ENCODE measurements at places on chromosomes 4 and X.

DNA sequence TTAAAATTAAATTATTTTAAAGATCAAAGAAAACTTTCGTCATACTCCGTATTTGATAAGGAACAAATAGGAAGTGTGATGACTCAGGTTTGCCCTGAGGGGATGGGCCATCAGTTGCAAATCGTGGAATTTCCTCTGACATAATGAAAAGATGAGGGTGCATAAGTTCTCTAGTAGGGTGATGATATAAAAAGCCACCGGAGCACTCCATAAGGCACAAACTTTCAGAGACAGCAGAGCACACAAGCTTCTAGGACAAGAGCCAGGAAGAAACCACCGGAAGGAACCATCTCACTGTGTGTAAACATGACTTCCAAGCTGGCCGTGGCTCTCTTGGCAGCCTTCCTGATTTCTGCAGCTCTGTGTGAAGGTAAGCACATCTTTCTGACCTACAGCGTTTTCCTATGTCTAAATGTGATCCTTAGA lies at the start of gene CXCL8:
CXCL8 (plus strand) TSS at position 217 of the 426 bp plus-strand sequence; CDS start at position 307, 90 bp downstream.
- DNase-seq: no peak

DNA sequence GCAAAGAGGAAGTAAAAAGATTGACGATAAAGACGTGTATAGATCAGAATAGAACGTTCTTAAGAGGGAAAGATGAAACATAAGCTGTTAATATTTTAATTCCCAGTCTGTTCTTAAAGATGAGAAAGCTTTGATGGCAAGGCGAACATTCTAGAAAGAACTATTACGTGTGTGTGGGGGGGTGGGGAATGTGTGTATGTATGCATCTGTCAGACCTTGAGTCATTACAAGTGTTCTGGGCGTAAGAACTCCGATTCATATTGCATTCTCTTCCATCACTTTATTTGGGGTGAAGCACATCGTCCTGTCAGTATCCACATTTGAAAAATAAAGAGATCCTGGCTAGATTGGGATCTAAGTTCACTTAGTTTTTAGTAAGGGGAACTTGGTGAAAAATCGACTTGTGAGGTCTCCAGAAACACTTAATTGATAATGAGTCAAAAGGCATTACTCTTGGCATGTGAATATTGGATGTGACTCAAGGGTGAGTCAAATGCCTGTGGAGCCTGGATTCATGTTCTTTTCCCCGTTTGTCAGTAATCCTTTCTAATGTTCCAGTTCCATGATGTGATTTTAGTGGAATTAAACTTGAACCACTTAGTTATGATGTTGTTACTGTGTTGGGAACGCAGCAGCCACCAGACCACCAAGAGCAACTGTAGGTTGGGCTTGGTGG lies 3.1 kb downstream of the SMS start:
- DNase-seq: no peak

GRCh38 chrX:22323541-22323940 lies 50.8 kb downstream of the CBLL2 start:
- no peak for DNase-seq

- DNase-seq: no peak
Observed at GRCh38 chrX:148314876-148315275, 185.5 kb upstream of the AFF2 start.

- DNase-seq: no peak
Observed at GRCh38 chr4:3331511-3332394, 38.9 kb downstream of the RGS12 start.

- DNase-seq: peak; percentile 53
Observed at GRCh38 chrX:38803588-38804431, 2.6 kb downstream of the MID1IP1 start.

DNA sequence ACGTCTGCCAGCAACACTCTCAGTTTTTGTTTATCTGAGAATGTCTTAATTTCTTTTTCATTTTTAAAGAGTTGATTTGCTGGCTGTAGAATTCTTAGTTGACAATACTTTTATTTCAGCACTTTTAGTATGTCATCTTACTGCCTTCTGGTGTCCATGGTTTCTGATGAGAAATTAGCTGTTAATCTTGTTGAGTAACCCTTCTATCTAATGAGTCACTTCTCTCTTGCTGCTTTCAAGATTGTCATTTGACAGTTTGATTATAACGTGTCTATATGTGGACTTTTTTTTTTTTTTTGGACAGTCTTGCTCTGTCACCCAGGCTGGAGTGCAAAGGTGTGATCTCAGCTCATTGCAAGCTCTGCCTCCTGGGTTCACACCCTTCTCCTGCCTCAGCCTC lies 24.0 kb upstream of the TMEM255A start:
- no peak for DNase-seq

GRCh38 chrX:1741816-1742394 lies 127.0 kb downstream of the ASMT start:
- no peak for DNase-seq

GRCh38 chrX:136457303-136457917 lies 30.3 kb upstream of the BRS3 start:
- DNase-seq: no peak

GRCh38 chr4:55397520-55398321 lies 2.0 kb downstream of the TMEM165 start:
- no peak for DNase-seq

GRCh38 chr4:77496457-77496856 lies 109.2 kb upstream of the CXCL13 start:
- no peak for DNase-seq

GRCh38 chrX:97629597-97629985 lies 745.9 kb downstream of the RPA4 start:
- no peak for DNase-seq

- DNase-seq: no peak
Observed at GRCh38 chr4:155769090-155769489, 10.3 kb downstream of the GUCY1B1 start.

- no peak for DNase-seq
Observed at GRCh38 chrX:3697220-3697684, 16.2 kb downstream of the PRKX start.

GRCh38 chrX:100946299-100946927 lies 17.7 kb upstream of the XKRX start:
- no peak for DNase-seq

- peak; percentile 12 for DNase-seq
Observed at GRCh38 chr4:22607382-22607781, 85.4 kb upstream of the GBA3 start.

DNA sequence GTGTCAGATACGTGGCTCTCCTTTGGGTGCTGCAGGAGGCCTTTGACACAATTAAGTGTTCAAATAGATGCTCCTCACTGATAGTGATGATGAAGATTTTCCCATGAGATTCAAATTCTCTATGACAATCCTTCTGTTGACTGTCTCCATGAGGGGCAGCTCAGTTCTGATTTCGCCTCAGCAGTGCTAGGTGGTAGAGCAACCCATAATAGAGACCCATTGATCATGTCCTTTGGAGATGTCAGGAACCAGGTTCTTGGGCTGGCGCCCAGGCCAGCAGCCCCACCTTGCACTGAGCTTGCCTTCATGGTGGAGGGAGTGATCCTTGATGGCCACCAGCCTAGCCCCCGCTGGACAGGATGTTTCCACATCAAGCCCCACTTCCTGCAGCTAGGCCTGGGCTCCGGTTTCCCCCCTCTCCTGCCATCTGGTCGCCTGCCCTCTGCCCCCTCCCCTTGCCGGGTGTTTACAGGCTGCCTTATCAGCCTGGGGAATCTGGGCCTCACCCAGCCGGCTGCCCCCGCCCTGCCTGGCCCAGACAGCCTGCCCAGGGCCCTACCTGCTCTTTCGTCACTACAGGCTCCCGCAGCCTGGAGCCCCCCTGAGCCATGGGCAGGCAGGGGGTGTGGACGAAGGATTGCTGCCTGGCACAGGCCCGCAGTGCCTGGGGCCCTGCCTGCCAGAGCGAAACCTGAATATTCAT lies 12.6 kb downstream of the ELF4 start:
- no peak for DNase-seq

DNA sequence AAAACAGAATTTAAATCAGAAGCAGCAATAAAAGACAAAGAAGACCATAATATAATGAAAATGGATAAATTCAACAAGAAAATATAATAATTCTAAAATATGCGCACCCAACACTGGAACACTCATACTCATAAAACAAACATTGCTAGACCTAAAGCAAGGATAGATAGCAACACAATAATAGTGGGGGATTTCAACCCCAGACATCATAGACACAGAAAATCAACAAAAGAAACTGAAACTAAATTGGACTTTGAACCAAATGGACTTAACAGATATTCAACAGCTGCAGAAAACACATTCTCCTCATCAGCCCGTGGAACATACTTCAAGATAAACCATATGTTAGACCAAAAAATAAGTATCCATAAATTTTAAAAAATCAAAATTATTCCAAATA lies 1552.6 kb downstream of the C4orf33 start:
- DNase-seq: no peak

DNA sequence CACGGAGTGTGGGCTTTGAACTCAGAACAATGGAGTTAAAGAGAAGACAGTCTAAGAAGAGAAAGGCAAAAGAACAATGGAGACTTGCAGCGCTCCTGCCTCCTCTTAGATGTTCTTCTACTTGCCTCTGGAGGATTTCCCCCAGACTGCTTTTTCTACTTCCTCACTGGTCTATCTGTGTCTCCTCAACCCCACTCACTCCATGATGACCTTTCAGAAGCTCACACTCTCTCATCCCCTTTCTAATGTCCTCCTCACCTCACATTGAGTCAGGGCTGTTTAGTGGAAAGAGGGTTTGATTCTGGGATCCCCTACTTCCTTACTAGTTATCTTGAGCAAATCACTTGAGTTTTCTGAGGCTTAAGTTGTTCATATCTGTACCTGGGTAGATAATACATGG lies 12.2 kb upstream of the HERC6 start:
- DNase-seq: no peak

DNA sequence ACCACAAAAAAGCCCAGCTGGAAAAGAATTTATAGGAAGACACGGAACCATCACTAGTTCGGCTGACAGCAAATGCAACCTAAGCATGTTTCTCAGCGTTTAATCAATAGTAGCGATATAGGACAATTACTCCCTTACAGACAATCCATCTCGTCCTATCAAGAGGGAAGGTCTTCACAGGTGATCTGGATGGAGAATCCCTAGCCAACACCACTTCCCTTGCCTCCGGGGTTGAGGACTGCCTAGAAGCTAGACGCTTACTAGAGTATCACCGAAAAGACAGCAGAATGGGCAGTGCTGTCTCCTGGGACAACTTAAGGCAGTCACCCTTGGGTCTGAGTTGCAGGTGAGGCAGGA lies 32.1 kb upstream of the MAML3 start:
- no peak for DNase-seq

- DNase-seq: no peak
Observed at GRCh38 chr4:99438405-99438780, 3.3 kb upstream of the ADH7 start.

GRCh38 chrX:154797006-154797405 lies 8.3 kb downstream of the MPP1 start:
- no peak for DNase-seq

- DNase-seq: no peak
Observed at GRCh38 chr4:149999485-150000074, 78.7 kb upstream of the DCLK2 start.

- no peak for DNase-seq
Observed at GRCh38 chrX:48468247-48468671, 1.8 kb downstream of the SLC38A5 start.

GRCh38 chr4:99179626-99180025 lies 35.5 kb upstream of the ADH4 start:
- no peak for DNase-seq

GRCh38 chrX:152960115-152960514 lies 33.8 kb downstream of the PNMA5 start:
- DNase-seq: no peak

- DNase-seq: no peak
Observed at GRCh38 chr4:6854098-6854744, 55.4 kb upstream of the TBC1D14 start.

DNA sequence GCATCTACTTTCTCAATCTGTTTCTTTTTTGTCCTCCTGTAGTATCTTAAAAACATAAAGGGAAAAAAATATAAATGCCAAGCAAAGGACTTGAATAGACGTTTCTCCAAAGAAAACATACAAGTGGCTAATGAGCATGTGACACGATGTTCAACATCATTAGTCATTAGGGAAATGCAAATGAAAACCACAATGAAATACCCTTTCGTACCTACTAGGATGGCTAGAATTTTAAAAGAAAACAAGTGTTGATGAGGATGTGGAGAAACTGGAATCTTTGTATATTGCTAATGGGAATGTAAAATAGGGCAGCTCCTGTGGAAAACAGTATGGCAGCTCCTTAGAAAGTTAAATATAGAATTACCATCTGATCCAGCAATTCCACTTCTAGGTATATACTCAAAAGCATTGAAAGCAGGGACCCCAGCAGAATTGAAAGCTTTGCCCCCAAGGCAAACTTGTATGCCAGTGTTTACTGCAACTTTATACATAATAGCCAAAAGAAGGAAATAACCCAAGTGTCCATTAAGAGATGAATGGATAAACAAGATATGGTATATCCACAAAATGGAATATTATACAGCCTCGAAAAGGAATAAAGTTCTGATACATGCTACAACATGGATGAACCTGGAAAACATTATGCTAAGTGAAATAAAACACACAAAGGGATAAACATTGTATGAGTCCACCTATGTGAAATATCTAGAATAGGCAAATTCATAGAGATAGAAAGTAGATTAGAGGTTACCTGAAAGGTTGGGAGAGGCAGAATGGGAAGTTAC lies 138.3 kb downstream of the SH3KBP1 start:
- DNase-seq: no peak

GRCh38 chr4:132923516-132923915 lies 225.6 kb upstream of the PCDH10 start:
- DNase-seq: no peak

GRCh38 chr4:37675587-37676290 lies 10.4 kb downstream of the RELL1 start:
- no peak for DNase-seq

- no peak for DNase-seq
Observed at GRCh38 chrX:8741981-8742380, 10.0 kb upstream of the ANOS1 start.

GRCh38 chr4:10226756-10227155 lies 110.2 kb upstream of the WDR1 start:
- DNase-seq: no peak

GRCh38 chr4:94298725-94299252 lies 43.8 kb downstream of the HPGDS start:
- DNase-seq: no peak

GRCh38 chr4:24400537-24400936 lies 183.8 kb downstream of the DHX15 start:
- no peak for DNase-seq

- no peak for DNase-seq
Observed at GRCh38 chrX:101393530-101394305, 2.9 kb downstream of the RPL36A start.

DNA sequence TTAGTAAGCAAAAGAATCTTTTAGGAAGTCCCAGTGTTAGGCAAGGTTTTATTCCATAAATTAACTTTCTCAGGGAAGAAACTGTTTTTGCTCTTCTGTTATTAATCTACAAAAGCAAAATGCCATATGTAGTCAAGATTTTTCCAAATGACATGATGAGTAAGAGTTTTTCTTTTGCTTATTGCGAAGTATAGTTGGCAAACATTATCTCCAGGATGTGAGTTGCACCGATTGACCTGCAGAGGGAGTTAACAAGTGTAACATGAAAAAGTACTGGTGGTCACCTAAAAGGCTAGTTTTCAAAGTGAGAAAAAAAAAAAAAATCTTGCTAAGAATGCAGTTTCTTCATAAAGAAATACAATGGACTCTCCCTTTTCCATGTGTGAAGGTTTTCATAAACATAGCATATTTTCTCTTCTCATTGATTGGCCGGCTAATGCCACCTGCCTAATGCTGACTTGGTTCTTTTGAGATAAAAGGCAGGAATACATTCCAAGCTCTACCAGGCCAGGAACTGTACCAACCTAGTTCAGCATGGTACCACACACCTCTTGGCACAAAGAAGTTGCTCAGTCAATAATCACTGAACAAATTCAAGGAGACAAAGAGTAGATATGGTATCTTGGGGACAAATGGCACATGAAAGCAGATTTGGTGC lies 100.2 kb downstream of the LNX1 start:
- no peak for DNase-seq

Data from progenitor cell of endocrine pancreas (in vitro differentiated cells).